ENCODE measurements at places on chromosomes 2 and 18. TPM values are rescaled to one million over a fixed set of nuclear protein-coding genes. Genes with fewer than 3 reads are reported as not detected.

- H3K27ac ChIP-seq: peak overlapping the region; percentile 13
- H3K36me3 ChIP-seq: no peaks in the 10 kb centered on the region
- DNase-seq: no peak
- peaks cover 39% of the 10 kb centered on the region for H3K4me1 ChIP-seq
- H3K4me3 ChIP-seq: no peak overlapping the region
Observed at GRCh38 chr2:8983571-8983970, 19.9 kb downstream of the MBOAT2 start.

DNA sequence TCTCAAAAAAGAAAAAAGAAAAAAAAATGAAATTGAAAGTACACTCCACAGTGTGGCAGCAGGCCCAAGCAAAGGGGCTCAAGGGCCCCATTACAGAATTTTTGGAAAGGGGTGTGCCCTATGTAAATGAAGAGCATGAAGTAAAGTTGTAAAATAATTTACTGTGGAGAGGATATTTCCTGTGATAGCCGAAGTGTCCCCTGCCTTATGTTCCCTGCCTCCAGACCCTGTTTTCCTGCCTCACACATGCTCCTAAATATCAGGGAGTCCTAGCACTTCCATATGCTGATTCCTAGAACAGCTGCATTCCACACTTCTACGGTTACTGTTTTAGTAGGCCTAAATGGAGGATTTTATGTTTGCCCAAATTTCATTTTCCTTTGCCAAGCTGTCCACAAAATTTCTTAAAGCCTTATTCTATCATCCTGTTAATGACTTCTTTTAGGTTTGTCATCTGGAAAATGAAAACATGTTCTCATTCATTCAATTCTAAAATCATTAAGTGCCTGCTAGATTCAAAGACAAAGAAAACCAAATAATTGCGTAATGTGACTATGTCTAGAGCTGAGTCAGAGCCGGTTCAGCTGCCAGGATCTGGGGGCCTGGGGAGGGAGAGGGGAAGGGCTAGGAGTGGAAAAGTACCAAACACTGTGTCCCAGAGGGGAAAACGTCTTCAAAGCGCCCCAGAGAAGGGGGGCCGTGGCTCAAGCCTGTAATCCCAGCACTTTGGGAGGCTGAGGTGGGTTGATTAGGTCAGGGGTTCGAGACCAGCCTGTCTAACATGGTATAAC lies 25.9 kb upstream of the IMPA2 start:
- peak; percentile 87 for DNase-seq
- H3K4me3 ChIP-seq: no peak overlapping the region
- H3K36me3 ChIP-seq: no peaks in the 10 kb centered on the region
- H3K4me1 ChIP-seq: peaks cover 10% of the 10 kb centered on the region
- peak overlapping the region; percentile 89 for H3K27ac ChIP-seq
- no peaks in the 10 kb centered on the region for H3K27me3 ChIP-seq

PLEK gene
- total RNA-seq: not detected

METTL5 gene
- total RNA-seq: 52.3 TPM

- no peaks in the 10 kb centered on the region for H3K27me3 ChIP-seq
- H3K4me3 ChIP-seq: no peak overlapping the region
- no peaks in the 10 kb centered on the region for H3K36me3 ChIP-seq
- H3K4me1 ChIP-seq: no peaks in the 10 kb centered on the region
- peak; percentile 89 for DNase-seq
- no peak overlapping the region for H3K27ac ChIP-seq
Observed at GRCh38 chr2:229392196-229392595, 121.1 kb upstream of the PID1 start.

ASIC4 gene
- total RNA-seq: 0.70 TPM

DNA sequence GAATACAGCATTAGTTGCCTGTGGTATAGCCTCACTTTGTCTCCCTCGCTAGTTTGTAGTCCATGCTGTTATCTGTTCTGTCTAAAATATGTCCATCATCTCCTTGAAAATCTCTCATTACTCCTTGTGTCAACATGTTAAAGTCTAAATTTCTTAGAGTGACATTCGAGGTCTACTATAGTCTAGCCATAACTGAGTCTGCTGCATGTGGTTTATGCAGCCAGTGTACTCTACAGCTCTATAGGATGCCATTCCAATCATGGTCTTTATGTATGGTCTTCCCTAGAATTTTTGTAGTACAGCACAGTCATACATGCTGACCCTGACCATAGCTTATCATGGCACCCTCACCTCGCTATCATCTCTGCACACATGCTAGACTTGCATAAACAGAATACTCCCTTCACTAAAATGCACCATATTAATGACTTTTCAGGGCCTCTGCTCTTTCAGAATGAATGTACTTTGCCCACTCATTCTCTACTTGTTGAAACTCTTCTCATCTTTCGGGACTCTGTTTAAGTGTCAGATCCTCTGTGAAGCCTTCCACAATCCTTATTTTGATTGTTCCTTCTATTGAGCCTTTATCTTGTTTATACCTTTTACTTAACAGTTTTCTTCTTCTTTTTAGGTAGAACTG lies 12.8 kb downstream of the TANK start:
- DNase-seq: no peak
- no peaks in the 10 kb centered on the region for H3K36me3 ChIP-seq
- H3K4me1 ChIP-seq: no peaks in the 10 kb centered on the region
- H3K27ac ChIP-seq: no peak overlapping the region

FRZB gene
- total RNA-seq: 0.67 TPM

SPATA3 gene
- total RNA-seq: not detected

APCDD1 gene
- 5.4 TPM for total RNA-seq

- no peaks in the 10 kb centered on the region for H3K36me3 ChIP-seq
- DNase-seq: no peak
- H3K4me1 ChIP-seq: peaks cover 3% of the 10 kb centered on the region
Observed at GRCh38 chr2:45867349-45867748, 215.9 kb downstream of the PRKCE start.

- peak overlapping the region; percentile 100 for H3K4me3 ChIP-seq
- H3K36me3 ChIP-seq: peaks cover 29% of the 10 kb centered on the region
- H3K4me1 ChIP-seq: peaks cover 37% of the 10 kb centered on the region
- DNase-seq: peak; percentile 14
- H3K27ac ChIP-seq: peak overlapping the region; percentile 99
Observed at GRCh38 chr2:200863782-200864175, 679 bp downstream of the CLK1 start.

NEB gene
- total RNA-seq: 0.94 TPM

MAP3K19 gene
- not detected for total RNA-seq

DNA sequence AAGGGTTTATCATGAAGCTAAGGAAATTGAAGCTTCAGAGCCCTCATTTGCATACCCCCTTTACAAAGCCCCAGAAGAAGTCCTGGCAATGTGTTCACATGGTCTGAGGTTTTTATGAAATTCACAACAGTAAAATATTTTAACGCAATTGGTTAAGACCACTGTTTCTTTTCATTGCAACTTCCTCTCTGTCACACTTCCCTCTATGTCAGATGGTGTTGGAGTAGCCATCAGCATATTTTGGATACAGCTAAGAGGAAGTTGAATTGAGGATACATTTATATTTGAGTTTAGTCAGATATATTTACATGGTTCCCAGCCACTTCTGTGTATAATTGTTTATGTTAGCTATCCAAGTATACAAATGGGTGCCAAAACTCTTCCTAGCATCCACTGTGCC lies 170.0 kb downstream of the TXNL1 start:
- H3K4me1 ChIP-seq: no peaks in the 10 kb centered on the region
- no peaks in the 10 kb centered on the region for H3K27me3 ChIP-seq
- no peak for DNase-seq
- no peak overlapping the region for H3K4me3 ChIP-seq
- H3K27ac ChIP-seq: no peak overlapping the region

GRCh38 chr2:29724282-29724681 lies 197.1 kb downstream of the ALK start:
- no peaks in the 10 kb centered on the region for H3K4me1 ChIP-seq
- no peak for DNase-seq

DNA sequence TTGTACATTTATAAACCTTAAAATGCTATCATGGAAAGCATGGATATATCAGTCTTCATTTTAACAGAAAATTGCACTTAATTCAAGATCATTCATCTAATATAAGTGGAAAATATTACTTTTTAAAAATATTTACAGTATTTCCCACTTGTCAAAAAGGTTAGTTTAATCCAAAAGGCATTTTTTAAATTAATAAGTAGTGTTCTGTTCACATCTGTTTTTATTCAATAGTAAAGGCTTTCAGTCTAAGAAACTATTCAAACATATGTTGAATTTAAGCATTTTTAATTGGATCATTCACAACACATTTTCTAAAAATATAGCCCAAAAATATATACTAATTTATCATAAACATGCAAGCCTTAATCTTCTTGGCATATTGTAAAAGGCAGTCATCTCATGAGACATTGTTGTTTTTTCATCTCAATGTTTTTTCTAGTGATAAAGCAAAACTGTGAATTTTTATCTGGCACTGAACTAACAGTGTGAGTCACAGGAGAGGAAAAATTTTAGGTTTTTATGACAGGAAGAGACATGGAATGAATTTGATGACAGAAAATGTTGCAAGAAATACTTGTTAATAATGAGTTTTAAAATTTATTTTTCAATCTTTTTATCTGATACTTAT lies 1642.5 kb upstream of the TMEFF2 start:
- H3K27ac ChIP-seq: peak overlapping the region; percentile 47
- no peaks in the 10 kb centered on the region for H3K27me3 ChIP-seq
- H3K4me1 ChIP-seq: peaks cover 22% of the 10 kb centered on the region
- H3K4me3 ChIP-seq: no peak overlapping the region

GNLY gene
- total RNA-seq: not detected

GRCh38 chr2:32877587-32878510 lies 68.9 kb upstream of the LTBP1 start:
- H3K27ac ChIP-seq: no peak overlapping the region
- no peak for DNase-seq
- H3K27me3 ChIP-seq: no peaks in the 10 kb centered on the region
- no peaks in the 10 kb centered on the region for H3K36me3 ChIP-seq
- no peaks in the 10 kb centered on the region for H3K4me1 ChIP-seq

- H3K4me1 ChIP-seq: no peaks in the 10 kb centered on the region
- no peak for DNase-seq
- no peak overlapping the region for H3K27ac ChIP-seq
- H3K4me3 ChIP-seq: no peak overlapping the region
- H3K36me3 ChIP-seq: no peaks in the 10 kb centered on the region
- no peaks in the 10 kb centered on the region for H3K27me3 ChIP-seq
Observed at GRCh38 chr18:57014772-57015413, 132.0 kb upstream of the BOD1L2 start.

DNA sequence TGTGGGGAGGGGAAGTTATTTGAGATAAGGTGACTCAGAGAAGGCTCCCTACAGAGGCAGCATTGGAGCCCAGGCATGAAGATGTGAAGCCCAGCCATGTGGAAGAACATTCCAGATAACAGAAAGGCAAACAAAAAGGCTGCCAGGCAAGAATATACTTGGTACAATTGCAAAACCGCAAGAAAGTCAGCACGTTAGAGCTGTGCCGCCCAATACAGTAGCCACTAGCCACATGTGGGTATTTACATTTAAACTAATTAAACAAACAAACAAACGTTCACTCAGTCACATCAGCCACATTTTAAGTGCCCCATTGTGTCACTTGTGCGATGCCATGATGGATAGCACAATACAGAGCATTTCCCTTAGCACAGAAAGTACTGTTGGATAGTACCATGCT lies 179.6 kb downstream of the SATB2 start:
- peak; percentile 94 for DNase-seq
- H3K27me3 ChIP-seq: no peaks in the 10 kb centered on the region
- H3K36me3 ChIP-seq: no peaks in the 10 kb centered on the region
- peaks cover 14% of the 10 kb centered on the region for H3K4me1 ChIP-seq

- no peak overlapping the region for H3K4me3 ChIP-seq
- no peaks in the 10 kb centered on the region for H3K36me3 ChIP-seq
- no peaks in the 10 kb centered on the region for H3K4me1 ChIP-seq
- DNase-seq: no peak
- no peaks in the 10 kb centered on the region for H3K27me3 ChIP-seq
Observed at GRCh38 chr2:6728156-6728555, 137.6 kb downstream of the CMPK2 start.

DNA sequence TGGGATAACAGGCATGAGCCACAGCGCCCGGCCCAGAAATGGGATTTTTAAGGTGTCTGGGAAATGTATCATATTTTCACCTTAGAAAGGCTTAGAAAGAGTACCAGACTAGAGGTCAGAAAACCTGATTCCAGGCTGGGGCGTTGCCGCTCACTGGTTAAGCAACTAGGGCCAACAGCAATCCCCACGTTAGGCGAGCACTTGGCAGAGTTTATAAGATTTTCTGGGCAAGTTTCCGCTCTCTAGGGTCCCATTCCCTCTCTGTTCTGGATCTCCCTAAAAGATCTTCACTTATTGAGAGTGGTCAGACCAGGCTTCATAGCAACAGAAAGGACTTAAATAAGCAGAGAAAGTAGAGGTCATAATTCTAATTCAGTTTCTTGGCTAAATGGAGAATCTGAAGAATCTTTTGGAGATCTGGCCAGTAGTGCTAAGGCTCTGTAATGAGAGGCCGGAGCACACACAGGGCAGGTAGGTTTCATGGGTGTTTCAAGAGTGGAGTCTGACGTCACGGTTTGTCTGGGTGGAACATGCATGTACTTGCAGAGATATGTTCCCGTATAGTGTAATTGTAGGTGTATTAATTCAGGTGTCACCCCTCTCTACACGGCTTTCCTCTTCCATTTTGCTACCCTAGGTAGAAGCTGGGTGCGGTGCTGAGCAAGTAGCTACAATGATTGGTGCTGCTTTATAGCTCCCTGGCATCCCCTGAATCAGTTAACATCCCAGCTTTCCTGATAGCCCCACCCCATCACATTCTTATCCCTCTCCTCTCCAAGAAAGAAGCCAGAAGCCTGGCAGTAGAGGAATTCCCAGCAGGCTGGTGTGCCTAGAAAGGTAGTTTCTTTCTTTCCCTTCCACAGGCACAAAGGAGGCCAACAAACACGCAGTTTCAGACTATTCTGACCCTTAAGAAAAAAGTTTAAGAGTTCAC lies 4.4 kb upstream of the SMAD7 start:
- no peaks in the 10 kb centered on the region for H3K36me3 ChIP-seq
- H3K4me3 ChIP-seq: no peak overlapping the region
- no peaks in the 10 kb centered on the region for H3K27me3 ChIP-seq

DNA sequence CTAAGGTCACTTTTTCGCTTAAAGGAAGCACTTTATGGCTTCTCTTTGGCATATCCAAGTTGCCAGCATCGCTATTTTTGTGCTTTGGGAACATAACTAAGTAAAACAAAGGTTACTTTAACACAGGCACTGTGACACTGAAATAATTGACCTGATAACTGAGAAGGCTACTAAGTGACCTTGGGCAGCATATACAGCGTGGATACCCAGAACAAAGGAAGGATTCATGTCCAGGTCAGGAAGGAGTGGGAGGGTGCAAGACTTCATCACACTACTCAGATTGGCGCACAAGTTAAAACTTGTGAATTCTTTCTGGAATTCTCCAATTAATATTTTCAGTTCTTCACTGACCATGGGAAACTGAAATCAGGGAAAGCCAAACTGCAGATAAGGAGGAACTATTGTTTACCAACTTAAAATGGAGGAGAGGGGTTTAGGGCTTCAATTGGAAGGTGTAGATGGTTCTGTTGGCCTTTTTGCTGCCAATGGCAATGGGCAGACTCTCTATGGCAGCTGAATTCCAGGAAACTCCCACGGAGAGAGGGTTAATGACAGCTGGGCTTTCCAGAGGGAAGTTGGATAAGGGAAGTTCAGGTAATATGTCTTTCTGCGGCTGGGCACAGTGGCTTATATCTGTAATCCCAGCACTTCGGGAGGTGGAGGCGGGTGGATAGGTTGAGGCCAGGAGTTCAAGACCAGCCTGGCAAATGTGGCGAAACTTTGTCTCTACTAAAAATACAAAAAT lies 45.3 kb downstream of the COMMD1 start:
- DNase-seq: no peak
- peaks cover 3% of the 10 kb centered on the region for H3K4me1 ChIP-seq
- no peaks in the 10 kb centered on the region for H3K36me3 ChIP-seq
- no peaks in the 10 kb centered on the region for H3K27me3 ChIP-seq

CABYR gene
- total RNA-seq: 7.8 TPM

ELOA2 gene
- total RNA-seq: not detected

OTOS gene
- not detected for total RNA-seq

GRCh38 chr2:176599796-176600485 lies 330.7 kb downstream of the MTX2 start:
- H3K36me3 ChIP-seq: no peaks in the 10 kb centered on the region
- no peak overlapping the region for H3K27ac ChIP-seq
- DNase-seq: no peak

Data from astrocyte (in vitro differentiated cells and primary cell).